ENCODE measurements at places on chromosomes 7 and 10.

DNA sequence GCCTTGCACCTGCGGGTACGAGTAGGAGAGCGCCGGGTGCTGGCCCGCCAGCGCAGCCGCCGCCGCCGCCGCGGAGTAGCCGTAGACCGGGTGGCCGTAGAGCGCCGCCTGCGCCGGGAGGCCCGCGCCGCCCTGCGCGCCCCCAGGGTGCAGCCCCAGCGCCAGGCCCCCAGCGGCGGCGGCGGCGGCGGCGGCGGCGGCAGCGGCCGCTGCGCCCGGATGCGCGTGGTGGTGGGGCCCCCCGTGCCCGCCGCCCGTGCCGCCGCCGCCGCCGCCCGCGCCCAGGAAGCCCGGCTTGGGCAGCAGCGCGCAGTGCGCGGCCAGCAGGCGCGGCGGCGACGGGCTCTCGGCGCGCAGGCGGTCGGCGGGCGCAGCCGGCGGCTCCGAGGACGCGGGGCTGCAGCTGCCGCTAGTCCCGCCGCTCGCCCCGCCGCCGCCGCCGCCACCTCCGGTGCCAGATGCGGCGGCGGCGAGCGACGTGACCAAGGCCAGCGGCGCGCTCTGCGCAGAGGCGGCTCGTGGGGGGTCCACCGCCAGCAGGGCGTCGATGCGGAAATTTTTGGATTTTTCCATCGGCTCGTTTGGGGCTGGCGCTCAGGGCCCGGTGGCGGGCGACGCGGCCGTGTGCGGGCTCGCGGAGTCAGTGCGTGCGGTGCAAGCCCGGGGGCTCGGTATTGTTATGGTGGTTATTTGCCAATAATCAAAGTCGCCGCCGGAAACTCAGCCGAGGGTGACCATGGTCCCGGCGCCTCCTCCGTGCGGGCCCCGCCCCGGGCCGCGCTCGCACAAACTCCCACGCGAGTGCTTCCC is 480 bp downstream of the MNX1 start:
- no peak for DNase-seq

- peak; percentile 66 for DNase-seq
Observed at GRCh38 chr10:118590334-118590733, 5.1 kb downstream of the PRLHR start.

DNA sequence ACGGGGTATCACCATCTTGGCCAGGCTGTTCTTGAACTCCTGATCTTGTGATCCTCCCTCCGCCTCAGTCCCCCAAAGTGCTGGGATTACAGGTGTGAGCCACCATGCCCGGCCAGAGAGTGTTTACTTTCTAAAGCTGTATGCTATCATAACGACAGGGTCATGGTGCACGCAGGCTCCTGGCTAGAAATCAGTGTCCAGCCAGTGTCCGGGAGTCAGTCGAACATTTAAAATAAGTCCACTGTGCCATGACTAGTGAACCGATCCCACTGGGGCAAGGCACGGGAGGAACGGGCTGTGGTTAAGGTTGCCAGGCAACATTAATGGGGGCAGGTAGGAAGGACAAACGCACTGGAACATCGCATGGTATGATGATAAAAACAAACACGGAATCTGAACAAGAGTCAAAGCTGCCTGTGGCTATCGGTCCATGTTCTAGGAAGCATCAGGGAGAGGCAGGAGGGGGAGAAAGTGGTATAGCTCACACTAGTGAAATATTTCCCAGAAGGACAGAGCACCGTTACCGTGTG is 89.0 kb upstream of the SEPHS1 start:
- DNase-seq = no peak

- DNase-seq = peak; percentile 43
Observed at GRCh38 chr7:4712281-4713182, 30.4 kb downstream of the FOXK1 start.

DNA sequence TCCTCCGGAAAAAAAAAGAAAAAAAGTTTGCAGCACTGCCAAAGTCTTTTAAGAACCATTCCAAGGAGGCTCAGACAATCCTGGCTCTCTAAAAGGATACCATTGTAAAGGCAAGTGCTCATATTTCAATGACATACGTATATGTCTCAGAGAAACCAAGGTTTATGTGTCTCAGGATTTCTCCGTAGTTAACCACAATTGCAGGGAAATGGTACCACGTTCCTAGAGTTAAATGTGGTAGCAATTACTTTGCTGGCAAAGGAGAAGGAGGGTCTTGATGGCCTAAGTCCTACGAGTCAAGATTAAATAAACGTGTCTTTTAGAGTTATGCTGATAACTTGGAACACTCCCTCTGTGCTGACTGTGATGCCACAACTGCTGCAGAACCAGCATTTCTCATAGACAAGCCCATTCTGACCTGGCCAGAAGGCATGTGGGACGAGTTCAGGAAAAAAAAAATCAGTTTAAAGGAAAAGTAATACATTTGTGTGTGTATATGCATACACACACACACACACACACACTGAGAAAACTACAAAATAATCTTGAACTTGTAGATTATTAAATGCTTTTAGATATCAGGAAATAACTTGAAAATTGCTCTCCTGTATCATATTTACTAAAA is 245.9 kb downstream of the FGFR2 start:
- DNase-seq = no peak

DNA sequence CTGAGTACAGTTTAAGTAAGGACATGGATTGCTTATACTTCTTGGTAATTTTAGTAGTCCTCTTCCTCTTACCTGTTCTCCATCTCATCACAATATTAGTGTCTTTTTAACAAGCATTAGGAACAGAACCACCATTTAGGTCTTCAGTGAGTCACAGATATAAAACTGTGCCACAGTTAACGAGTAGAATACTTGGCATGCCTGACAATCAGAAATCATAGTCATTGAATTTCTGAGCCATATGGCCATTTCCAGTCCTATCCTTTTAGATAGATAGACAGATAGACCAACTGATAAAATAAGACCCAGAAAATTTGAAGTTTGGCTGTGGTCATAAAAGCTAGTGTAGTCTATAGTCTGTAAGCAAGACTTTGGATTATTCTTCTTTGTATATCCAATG is 71.1 kb downstream of the GBF1 start:
- no peak for DNase-seq

GRCh38 chr7:113831556-113831955 is 87.3 kb downstream of the PPP1R3A start:
- no peak for DNase-seq

DNA sequence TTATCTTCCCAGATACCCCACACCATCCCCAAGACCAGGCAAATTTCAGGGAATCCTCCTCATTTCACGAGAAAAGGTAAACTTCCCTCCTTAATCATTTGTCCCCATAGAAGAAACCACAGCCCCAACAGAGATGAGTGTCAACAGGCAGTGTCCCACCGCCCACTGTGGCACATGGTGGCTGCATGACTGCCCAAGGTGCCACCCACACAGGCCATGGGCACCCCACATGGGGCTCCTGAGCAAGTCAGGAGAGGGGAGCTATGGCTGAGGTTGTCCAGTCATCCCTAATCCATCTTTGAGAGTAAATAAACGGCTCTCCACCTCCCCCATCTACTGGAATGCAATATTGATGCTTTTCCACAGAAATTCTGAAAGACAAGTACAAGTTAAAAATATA is 44.1 kb downstream of the ANTXRL start:
- no peak for DNase-seq

GRCh38 chr10:42939237-42939636 is 137.6 kb upstream of the RET start:
- no peak for DNase-seq

DNA sequence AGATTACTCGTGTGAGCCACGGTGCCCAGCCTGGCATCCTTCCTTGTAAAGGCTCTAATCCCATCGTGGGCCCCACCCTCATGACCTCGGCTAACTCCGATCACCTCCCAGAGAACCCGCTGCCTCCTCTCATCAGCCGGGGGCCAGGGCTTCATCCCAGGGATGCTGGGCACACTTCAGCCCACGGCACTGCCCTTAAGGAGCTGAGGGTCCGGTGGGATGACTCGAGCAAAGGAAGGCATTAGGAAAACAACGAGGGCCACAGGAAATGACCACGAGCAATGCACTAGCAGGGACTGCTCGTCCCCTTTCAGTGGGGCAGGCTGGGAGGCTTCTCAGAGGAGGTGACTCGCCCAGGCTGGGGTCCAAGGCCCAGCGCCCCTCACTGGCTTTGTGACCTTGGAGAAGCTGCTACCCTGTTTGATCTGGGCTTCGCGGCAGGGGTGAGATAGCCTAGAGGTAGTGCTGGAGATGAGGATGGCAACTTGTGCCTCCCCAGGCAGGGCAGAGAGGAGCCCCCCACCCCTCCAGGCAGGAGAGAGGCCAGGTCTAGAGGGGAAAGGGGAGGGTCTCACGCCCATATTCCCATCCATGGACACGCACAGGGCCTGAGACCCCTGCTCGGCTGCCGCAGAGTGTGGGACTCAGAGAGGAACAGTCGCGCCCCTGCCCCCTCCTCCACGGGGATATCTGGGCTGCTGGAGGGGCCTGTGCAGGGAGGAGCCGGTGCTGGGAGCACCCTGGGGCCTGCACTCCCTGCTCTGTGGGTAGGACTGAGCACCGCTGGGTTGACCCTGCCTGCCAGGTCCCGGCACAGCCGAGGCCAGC is 26.8 kb downstream of the ELFN1 start:
- peak; percentile 6 for DNase-seq

GRCh38 chr10:76922666-76923065 is 714.9 kb downstream of the KCNMA1 start:
- DNase-seq = no peak

DNA sequence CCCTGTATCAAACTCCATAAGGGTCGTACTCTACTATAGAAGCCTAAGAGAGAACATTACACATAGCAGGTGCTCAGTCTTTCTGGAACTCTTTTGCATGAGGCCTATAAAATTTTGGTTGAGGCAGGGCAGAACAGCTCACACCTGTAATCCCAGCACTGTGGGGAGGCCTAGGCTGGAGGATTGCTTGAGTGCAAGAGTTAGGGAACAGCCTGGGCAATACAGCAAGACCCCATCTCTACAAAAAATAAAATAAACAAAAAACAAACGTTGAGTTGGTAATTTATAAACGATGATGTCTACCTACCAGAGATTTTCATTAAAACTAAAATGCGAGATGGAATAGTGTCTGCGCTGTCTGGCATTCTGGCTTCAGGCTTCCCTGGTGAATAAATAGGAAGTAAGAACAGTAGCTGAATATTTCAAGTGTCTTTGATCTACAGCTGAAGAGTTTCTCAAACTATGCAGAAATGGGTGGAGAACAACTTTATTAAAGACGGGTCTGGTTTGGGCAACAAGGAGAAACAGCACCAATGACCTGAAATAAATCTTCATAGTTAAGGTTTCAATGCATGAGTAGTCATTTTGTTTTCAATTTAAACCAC is 774 bp downstream of the PON2 start:
- DNase-seq = no peak

GRCh38 chr10:130489891-130490290 is 353.7 kb downstream of the GLRX3 start:
- no peak for DNase-seq

DNA sequence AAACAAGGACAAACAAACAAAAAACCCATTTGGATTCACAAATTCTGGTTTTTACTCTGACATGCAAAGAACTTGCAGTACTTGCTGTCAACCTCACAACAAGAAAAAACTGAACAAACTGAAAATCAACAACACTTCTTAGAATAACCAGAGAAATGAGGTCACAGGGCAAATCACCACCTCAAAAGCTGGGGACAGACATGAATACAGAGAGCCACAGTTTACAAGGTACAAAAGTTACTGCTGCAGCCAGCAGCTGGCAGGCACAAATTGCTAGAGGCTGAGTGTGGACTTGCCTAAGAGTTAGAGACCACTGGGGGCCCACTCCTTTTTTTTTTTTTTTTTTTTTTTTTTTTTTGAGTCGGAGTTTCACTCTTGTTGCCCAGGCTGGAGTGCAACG is 15.0 kb upstream of the RNF32 start:
- DNase-seq = no peak

DNA sequence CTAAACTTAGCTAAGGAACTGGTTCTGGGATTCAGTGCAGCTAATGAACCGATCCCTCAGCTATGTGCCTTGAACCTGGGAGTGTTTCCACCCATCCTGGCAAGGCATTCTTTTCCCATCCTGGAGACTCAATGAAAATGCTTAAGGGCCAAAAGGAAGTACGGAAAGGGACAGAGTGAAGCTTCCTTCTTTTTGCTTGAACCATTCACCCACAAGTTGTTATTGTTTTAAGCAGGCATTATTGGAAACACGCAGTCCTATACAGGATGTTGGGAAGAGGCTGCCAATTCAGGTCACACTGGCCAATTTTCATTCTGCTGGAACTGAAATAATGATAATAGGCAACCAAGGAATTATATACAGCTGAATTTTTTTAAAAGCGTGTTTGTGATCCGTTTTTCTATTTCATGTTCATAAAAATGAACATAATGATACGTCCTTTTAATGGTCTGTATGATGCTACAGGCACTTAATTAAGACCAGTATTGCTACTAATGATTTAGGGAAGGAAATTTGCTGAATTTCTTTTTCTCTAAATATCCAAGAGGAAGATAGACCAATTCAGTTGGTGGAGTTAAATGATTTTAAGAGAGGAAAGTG is 57.8 kb upstream of the FZD1 start:
- no peak for DNase-seq

Data from WERI-Rb-1 (cell line).